ENCODE measurements at places on chromosomes 7 and 10.
A peak's percentile ranks its signal among the peaks of the same experiment; 100 is the strongest.

DNA sequence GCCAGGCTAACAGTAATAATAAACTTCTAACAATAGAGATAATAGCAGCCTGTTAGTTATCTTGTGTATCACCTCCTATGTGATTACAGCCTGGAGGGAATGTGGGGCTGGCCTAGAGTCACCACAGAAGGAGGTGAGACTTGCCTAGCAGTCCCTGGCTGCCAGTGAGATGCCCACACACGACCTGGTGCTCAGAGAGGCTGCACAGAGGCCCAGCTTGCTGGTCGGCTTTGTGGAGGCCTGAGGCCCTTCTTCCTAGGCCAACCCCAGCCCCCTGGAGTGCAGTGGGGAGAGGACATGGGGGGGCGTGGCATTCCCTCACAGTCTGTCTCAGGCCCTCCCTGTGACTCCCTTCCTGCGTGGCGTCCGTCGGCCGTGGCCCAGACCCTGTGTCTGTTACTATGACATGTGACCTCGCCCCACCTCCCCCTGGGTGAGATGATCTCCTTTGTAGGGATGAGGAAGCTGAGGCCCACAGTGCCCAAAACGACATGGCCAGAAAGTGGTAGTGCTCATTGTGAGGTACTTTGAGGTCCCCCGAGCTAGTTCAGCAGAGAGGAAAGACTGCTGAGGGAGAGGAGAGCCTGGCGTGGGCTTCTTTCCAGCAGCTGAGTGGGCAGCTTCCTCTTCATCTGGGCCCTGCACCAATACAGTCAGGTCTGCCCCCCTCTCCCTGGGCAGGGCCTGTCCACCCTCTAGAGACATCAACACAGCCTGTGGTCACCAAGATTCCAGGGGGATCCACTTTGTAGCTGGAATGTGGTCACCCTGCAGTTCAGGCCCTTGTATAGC, 29.7 kb downstream of the UNC5B start:
- DNase-seq = no peak

DNA sequence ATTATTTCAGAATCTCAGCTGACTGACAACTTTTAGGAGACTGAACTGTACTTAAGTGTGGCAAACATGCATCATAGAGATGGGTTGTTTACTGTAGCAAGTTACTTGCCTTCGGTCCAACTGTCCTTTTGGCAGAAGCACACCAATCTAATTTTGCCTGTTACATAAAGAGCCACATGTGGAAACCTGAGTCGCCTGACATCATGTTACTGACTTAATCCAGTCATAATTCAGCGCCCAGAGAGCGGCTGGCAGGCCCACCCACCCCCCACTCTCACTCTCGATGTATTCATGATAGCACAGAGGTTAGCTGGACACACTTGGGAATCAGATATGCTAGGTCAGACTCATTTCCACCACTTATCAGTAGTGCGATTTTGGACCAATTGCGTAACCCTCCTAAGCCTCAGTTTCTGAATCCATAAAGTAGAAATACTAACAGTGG, 57.3 kb upstream of the CAPZA2 start:
- no peak for DNase-seq

- no peak for DNase-seq
These were observed 71.3 kb downstream of the PAX2 start for GRCh38 chr10:100816671-100817070.

DNA sequence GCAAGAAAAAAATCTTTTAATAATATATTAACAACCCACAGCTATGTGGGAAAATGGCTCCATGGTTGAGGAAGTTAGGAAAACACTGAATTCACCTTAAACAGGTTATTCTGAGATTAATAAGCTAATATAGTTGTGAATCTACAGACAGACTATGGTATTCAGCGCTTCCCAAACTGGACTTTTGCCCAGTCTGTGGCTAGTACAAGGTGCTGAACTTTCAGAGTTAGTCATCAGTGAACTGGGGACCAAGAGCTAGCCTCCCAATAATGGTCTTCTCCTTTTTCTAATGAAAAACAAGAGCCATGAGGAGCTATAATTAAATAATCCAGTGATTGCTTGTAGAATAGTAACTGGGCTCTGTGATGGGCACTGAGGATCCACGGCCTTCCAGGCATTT, 65.3 kb downstream of the FRMPD2 start:
- DNase-seq = no peak

DNA sequence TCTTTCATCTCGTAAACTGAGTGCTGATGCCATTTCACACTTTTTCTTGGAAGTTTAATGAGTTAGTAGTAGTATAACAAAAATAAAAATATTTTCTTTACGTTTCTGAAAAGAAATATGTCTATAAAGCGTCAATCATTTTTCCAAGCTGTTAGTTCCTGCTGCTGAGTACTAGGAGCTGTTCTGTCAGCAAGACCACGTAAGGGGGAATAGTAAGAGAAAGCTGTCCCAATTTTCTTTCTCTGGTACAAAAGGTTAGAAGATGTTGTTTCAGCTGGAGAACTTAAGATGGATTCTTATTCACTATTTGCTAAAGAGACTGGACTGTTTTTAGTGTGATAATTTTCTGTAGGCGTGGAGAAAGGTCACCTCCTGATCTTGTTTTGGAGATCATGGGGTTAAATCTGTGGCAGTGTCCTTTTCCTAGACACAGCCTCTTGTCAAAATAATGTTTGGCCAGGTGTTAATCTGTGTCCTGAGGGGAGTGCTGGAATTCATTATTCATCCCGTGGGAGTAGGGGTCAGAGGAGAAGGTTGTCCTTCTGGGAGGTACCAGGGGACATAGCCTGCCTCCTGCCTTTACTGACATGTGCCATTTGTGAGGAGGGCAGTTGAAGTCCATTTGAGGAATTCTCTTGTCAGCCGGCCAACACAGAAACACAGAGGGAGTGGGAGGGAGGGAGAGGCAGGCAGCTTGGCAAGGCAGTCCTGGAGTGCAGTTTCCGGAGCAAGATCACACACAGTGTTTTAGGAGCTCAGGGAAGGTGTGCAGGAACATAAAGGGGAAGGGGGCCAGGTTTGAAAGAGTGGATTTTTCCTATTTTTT, 368.7 kb downstream of the AUTS2 start:
- no peak for DNase-seq

- DNase-seq = no peak
These were observed 105.3 kb downstream of the PLXDC2 start for GRCh38 chr10:19921300-19922140.

- DNase-seq = peak; percentile 55
These were observed 1.1 kb downstream of the RRP12 start for GRCh38 chr10:97399843-97400545.

- no peak for DNase-seq
These were observed 99.1 kb downstream of the OSBPL3 start for GRCh38 chr7:24880886-24881285.

- no peak for DNase-seq
These were observed 570.7 kb downstream of the REEP3 start for GRCh38 chr10:64091897-64092296.

DNA sequence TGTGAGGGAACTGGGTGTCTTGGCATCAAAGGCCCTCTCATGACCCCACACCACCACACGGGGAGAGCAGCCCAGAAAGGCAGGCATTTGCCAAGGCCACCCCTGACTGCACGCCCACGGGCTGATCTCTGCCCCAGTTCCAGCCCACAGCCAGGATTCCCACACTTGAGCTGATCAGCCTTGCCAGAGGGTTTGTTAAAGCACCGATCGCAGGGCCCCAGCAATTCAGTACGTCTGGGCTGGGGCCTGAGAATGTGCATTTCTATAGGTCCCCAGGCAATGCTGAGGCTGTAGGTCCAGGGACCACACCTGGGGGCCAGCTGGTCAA, 103.9 kb downstream of the TNS3 start:
- DNase-seq = no peak

- DNase-seq = no peak
These were observed 204.3 kb downstream of the ARHGAP12 start for GRCh38 chr10:31724296-31724695.

- no peak for DNase-seq
These were observed 281.7 kb downstream of the SORCS3 start for GRCh38 chr10:104922810-104923209.

DNA sequence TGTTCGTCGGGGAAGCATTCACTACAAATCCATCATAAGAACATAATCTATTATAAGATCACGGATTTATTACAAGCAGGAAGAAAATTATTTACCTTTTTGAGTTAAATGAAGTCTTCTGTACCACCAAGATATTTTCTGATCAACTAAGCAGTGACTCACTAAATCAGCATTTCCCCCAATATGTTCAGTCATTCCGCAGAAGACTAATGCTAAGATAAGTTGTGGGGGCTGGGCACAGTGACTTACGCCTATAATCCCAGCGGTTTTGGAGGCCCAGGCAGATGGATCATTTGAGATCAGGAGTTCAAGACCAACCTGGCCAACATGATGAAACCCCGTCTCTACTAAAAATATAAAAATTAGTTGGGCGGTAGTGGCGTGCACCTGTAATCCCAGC, 144.2 kb upstream of the EGR2 start:
- DNase-seq = no peak

DNA sequence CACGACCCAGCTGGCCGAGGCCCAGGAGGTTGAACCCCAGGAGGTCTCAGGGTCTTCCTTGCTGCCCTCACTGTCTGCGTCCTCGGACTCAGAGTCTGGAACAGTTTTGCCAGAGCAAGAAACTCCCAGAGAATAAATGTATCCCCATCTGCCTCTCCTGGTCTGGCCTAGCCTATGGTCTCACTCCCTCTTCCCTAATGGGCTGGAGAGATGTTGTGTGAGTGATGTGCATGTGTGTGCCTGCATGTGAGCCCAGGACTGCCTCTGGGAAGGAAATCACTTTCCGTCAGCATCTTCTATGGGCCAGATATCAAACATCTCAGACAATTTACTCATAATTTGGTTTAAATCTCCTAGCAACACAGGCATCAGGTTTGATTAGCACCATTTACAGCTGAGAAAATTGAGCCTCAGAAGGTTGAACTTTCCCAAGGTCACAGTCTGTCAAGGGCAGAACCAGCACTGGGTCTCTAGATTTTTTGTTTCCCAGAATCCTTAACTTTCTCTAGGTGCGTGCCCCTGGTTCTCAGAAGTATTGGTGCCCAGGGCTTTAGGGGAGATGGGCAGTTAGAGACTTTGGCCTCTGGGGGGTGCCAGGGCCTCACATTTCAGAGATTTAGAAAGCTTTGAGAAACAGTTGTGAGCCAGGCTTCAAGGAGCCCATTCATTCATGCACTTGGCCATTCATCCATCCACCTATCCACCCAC, 4.9 kb downstream of the TMEM270 start:
- DNase-seq = no peak

DNA sequence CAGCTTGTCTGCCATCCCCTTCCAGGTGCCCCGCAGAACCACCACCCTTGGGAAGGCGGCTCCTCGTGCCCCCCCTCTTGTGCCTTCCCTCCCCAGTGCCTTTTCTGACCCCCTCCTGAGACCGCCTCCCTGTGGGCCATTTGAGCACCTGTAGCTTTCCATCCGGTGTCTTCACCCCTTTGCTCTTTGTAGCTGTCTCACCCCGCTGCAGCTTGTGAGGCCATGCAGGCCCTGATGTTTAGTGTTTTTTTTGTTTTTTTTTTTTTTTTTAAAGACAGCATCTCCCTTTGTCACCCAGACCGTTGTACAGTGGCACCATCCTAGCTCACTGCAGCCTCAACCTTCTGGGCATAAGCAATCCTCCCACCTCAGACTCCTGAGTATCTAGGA, 52.5 kb downstream of the CUX1 start:
- no peak for DNase-seq

GRCh38 chr7:101173752-101174244, 6.3 kb downstream of the NAT16 start:
- DNase-seq = peak; percentile 78

- DNase-seq = no peak
These were observed 301.5 kb downstream of the FZD1 start for GRCh38 chr7:91565499-91566401.
